Activated CD8-positive, alpha-beta memory T cell treated with anti-CD3 and anti-CD28 coated beads for 1 hour (primary cell): ENCODE measurements at places on chromosomes 7 and 10.

DNA sequence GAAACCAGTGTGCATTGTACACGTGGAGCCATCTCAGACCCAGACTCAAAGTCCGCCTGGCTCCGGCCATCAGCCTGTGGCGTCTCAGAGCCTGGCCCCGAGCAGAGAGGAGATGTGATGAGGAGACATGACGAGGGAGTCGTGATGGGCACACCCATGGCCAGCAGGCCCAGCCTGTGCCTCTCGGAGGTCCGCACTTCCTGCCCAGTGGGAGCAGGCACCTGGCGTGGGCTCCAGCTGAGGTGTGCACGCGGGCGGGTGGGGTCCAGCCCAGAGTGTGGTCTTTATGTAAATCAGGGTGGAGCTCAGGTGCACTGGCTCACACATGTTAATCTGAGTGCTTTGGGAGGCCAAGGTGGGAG is 26.0 kb upstream of the GPR146 start:
- DNase-seq: no peak

GRCh38 chr7:6123843-6124242 is 92.7 kb downstream of the ANKRD61 start:
- DNase-seq: no peak

DNA sequence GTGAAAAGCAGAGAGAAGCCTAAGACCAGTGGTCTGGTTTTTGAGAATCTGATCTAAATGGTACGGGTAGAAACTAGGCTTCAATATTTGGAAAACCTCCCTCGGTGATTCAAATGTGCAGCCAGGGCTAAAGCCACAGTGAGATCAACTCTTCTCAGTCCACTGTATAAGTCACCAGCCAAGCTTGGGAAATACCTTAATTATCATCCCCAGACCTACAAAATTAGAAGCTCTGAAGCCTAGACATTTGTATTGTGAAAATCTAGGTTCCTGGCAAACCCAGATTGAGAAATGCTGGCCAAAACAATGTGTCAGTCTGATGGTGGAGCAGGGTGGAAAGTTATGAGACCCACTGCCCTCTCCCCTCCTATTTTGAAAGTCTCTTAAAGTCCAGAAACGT is 131.7 kb downstream of the DGKI start:
- no peak for DNase-seq

GRCh38 chr7:76077435-76077834 is 29.5 kb downstream of the MDH2 start:
- DNase-seq: no peak

GRCh38 chr10:46048152-46048551 is 2.1 kb upstream of the MSMB start:
- no peak for DNase-seq

DNA sequence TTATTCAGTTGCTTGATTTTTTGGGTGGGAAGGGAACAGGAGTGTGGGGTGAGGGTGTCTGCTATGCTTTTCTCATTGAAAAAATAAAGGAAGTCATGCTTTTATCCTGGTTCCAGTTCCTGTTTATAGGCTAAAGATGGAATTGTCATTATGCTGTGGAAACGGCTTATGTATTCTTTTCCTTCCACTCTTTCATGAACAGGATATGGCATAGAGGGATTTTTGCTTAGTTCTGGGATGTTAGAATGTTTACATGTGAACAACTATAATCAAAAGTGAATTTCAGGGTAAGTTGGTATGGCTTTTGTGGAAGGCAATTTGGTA is 35.9 kb upstream of the PTPN12 start:
- no peak for DNase-seq

DNA sequence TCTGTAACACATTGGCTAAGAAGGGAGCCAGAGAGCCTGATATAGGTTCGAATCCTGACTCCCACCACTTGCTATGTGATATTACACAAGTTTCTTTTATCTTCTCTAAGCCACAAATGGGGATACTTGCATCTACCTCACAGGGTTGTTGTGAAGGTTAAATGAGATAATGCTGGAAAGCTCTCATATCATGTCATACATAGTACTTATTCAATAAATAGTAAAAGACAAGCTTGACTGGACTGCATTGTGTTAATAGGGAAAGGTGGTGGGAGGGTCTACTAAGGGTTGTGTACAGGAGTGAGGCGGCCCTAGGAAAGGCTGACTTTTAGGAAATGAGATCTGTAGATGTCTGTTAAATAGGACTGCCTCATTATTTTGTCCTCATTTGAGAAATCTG is 35.8 kb upstream of the DNMBP start:
- DNase-seq: no peak

GRCh38 chr7:75040512-75040911 is 33.1 kb downstream of the RCC1L start:
- no peak for DNase-seq

GRCh38 chr7:50714857-50715256 is 67.8 kb downstream of the GRB10 start:
- no peak for DNase-seq

DNA sequence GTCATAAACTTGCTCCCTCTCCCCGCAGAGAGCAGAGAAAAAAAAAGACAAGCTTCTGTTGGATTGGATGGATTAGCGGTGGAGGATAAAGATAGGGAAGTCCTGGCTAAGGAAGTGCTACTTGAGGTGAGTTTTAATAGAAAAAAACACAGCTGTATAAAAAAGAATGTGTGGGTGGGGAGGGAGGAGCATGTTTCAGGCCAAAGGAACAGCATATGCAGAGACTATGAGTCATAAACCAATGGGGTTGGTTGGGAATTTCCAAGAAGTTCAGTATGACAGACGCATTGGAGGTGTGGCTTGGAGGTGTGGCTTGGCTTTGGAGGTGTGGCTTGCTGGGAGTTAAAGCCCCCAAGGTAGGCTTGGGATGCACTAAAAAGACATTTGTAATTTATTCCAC is 103.0 kb upstream of the LSM8 start:
- no peak for DNase-seq

DNA sequence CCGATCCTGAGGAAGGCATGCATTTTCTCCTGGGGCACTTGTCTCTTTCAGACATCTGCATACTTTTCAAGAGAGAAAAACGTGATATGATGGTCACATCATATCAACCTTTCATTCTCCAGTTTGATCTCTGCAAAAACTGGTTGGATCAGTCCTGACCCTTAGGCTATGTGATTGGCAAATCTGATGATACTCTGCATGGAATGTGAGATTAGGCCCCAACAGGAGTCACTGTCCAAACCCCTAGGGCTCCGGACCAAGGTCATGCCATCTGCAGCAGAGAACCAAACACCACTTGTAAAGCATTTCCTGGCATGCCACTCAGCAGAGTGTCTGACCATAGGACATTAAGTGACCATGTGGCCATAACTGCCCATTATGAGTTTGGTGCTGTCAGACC is 8.6 kb downstream of the GCK start:
- no peak for DNase-seq

DNA sequence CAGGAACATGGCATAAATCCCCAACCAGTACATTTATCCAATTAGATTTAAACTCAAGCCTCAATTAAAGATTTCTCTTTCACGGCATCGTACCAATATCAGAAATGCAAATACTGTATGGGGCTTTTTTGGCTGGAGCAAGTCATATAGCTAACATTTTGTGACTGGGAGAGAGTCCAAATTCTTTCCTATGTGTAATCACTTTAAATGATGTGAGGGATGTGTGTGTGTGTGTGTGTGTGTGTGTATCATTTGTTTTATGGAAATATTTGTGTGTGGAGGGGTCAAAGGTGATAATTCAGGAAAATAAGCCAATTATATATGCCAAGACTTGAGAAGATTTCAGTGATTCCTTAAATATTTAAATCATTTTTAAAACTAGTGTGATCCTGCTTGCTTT is 196.6 kb downstream of the TRIL start:
- no peak for DNase-seq

DNA sequence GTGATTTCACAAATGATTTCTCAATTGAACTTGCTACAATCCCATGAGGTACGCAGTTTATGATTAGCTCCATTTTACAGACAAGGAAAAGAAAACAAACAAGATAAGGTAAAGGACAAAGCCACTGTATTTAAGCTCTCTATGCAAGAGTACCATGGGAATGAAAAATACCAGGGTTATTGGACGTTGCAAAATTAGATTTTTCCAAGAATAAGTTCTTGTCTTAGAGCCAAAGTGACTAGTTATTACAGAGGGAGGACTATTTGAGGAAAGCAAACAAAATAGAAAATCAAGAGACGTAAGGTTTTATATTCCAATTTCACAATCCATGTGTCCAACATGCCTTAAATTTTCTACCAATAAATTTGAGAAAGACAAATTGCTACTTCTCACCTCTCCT is 97.9 kb upstream of the PTN start:
- DNase-seq: no peak

DNA sequence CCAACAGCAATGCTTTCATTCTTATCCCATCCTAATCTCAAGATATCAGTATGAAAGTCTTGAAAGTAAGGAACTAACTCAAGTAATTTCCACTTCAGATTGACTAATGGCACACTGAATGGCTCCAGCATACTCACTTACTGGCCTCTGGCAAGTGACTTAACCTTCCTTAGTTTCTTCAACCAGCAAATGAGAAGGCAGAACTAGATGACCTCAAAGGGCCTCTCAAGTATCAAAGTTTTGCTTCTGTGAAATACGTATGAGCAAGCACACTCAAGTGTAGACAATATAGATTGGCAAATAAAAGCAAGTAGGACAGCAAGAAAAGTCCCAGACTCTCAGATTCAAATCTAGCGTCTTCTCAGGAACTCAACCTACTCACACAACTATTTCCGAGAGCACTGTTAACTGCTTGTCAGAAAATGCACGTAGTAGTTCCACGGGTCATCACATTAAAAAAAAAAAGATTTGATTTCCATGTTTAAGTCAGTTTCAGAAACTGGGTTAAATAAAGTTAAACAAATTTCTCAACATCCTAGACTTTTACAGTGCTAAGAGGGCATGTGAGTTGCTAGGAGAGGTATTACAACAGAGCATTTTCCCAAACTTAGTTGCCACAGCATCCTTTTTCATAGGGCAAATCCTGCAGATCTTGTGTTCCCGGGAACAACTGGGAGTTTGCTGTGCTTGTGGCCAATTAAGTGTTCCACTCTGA is 276.9 kb upstream of the KLF14 start:
- no peak for DNase-seq

DNA sequence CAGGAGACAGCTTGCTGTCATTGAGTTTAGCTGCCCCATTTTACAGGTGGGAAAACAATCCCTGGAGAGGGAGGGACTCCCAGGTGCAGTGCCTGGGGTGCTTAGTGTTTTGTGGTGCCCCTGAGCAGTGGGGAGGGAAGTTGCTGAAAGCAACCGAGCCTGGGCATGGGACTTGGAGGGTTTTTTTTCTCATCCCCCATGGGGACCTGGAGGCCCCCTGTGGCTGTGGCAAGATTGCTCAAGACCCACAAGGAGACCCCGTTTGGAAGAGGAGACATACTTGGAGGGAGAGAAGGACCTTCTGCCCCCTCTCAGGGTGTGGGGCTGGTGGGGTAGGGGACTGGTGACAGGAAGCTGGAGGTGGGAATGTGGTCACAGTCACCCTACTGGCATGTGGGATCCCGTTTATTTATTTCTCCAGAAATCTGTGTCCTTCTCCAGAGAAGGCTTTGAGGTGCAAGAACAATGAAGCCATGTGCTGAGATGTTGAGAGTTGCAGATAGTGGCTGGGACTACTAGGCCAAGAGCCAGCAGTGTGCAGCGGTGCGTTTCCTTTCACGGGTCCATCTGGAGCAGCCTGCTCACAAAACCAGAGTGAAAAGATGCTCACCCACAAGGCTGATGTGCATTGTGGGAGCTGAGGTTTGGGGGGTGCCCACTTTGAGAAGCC is 21.5 kb downstream of the ZMIZ1 start:
- no peak for DNase-seq

GRCh38 chr10:11447586-11447985 is 163.9 kb downstream of the USP6NL start:
- no peak for DNase-seq

- DNase-seq: no peak
Measured at GRCh38 chr7:92850516-92850915, 14.1 kb upstream of the CDK6 start.

GRCh38 chr7:150337659-150338081 is 3.8 kb downstream of the RARRES2 start:
- DNase-seq: no peak

- no peak for DNase-seq
Measured at GRCh38 chr10:119734396-119735332, 8.8 kb downstream of the INPP5F start.

GRCh38 chr10:28058746-28059145 is 59.9 kb upstream of the ODAD2 start:
- no peak for DNase-seq

GRCh38 chr10:29254123-29255046 is 34.5 kb upstream of the LYZL1 start:
- no peak for DNase-seq

- DNase-seq: no peak
Measured at GRCh38 chr10:93403152-93404047, 78.7 kb downstream of the MYOF start.

- no peak for DNase-seq
Measured at GRCh38 chr10:118775478-118775877, 20.7 kb upstream of the CACUL1 start.

DNA sequence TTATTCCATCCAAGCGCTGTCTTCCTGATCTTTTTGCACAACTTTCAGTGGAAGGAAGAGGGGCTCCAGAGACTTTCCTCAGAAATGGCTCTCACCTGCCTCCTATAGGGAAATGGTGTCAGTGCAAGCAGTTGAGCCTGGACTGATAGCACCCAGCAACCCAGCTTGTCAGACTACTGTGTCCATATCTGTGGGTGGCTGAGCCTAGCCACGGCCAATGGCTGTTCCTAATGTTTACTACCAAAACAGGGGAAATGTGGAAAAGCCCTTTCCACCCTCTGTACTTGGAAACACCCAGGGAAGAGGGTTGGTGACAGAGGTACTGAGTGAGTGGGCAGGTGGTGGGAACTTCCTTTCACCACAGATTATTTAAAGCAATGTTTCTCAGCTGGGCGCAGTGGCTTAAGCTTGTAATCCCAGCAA is 4.3 kb upstream of the YKT6 start:
- no peak for DNase-seq

DNA sequence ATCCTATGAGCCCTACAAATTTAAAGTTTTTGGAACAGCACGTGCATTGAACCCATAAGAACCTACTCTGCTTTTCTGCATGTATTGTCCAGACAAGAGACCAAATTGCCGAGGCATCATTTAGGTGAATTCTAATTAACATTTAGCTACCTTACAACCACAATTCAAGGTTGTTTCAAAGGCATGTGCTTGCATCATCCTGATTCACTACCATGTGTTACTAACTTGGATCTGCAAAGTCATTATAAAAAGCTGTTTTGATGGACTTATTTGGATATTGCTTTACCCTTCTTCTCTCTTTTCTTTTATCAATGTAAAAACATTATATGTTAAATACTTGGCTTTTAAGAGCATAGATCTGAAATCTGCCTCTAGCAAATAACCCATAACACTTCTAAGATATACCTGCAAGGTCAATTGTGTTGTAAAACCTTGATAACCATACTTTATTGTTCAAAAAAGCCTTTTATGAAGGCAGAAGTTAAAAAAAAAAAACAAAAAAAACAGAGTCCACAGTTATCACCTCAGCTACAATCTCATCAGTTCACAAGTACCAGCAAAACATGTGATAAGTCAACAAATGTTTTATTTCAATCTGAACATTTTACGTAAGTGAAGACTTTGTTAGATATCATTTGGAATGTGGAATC is 51.9 kb downstream of the CFTR start:
- no peak for DNase-seq

GRCh38 chr10:42638821-42639270 is 476 bp upstream of the ZNF33B start:
- DNase-seq: no peak

GRCh38 chr10:32091046-32091445 is 34.8 kb upstream of the KIF5B start:
- no peak for DNase-seq

- no peak for DNase-seq
Measured at GRCh38 chr7:93719546-93719945, 145.0 kb upstream of the CALCR start.

GRCh38 chr7:147196481-147196880 is 1079.9 kb downstream of the CNTNAP2 start:
- DNase-seq: no peak
